Endothelial cell (in vitro differentiated cells): ENCODE measurements at places on chromosomes 2 and 18.

DNA sequence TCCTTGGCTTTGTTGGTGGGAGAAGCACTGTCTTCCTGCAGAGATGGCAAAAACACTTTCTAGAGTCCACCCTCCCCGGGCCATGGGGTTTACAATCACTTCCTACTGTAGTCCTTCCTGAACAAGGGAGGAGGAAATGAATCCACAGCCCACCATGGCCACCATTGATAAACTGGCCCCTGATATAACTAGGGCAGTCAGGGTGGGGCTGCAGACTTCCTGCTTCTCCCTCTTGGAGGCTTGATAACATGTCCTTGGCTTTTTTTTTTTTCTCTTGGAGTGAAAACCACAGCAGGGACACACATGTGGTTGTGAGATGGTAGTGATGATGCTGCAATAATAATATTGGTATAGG is 437.8 kb downstream of the ZNF521 start:
- peak; percentile 18 for DNase-seq

DNA sequence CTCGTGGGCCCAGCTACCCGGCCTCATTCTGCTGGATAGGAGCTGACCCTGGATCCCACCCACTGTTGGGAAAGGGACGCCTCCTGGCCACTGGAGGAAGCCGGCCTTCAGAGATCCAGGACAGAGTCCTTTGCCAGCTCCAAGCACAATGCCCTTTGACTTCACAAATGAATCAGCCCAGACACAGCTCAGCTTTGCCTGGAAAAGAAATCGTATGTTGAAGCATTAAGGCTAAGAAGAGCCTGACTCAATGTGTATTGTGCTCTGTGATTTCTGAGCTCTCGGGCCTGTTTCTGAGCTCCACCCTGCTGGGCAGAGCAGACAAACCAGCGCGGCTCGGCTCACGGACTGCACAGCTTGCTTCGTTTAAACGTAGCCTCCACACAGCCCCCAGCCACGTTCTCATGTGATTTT is 162.9 kb upstream of the APCDD1 start:
- no peak for DNase-seq

DNA sequence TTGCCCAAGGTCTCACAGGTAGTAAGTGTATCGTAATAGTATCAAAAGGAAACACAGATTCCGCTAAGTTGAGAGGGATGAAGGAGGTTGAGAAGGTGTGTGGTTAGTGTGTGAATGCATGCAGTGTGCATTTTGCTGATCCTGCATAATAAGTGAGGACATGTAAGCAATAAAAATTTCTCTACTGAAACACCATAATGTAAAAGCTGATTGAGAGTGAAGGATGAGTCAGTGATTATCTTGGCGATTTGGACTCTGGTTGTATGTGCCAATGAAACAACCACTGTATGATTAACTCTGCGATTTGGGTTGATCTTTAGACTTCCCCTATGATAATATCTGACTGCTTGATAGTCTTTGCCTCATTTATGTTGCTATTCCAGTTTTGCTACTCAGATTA is 16.7 kb upstream of the ADGRF3 start:
- no peak for DNase-seq

GRCh38 chr2:6362671-6363450 is 502.8 kb downstream of the CMPK2 start:
- DNase-seq: no peak

- DNase-seq: no peak
Measured at GRCh38 chr2:197515315-197515738, 539 bp upstream of the MOB4 start.

DNA sequence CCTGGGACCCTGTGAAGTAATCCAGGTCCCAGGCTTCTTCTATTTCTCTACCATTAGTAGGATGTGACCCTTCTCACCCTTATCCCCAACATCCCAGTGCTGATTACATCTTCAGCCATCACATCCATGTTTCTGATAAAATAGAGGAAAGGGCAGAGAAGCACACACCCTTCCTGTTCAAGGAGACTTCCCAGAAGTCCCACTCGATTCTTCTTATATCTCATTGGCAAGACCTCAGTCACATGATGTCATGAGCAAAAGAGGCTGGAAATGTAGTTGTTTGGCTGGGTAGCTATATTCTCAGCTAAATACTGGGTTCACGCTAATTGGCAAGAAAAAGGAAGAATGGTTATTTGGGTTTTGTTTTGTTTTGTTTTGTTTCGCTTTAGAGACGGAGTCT is 8.0 kb upstream of the XRCC5 start:
- no peak for DNase-seq

DNA sequence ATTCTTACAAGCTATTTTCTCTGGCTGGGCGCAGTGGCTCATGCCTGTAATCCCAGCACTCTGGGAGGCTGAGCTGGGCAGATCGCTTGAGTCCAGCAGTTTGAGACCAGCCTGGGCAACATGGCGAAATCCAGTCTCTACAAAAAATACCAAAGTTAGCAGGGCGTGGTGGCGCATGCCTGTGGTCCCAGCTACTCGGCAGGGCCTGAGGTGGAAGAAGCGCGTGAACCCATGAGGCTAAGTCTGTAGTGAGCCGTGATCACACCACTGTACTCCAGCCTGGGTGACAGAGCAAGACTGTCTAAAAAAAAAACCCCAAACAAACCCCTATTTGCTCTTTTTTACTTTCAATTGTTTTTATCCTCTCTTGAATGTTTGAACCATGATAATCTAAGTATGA is 37.0 kb downstream of the PPP4R1 start:
- no peak for DNase-seq

DNA sequence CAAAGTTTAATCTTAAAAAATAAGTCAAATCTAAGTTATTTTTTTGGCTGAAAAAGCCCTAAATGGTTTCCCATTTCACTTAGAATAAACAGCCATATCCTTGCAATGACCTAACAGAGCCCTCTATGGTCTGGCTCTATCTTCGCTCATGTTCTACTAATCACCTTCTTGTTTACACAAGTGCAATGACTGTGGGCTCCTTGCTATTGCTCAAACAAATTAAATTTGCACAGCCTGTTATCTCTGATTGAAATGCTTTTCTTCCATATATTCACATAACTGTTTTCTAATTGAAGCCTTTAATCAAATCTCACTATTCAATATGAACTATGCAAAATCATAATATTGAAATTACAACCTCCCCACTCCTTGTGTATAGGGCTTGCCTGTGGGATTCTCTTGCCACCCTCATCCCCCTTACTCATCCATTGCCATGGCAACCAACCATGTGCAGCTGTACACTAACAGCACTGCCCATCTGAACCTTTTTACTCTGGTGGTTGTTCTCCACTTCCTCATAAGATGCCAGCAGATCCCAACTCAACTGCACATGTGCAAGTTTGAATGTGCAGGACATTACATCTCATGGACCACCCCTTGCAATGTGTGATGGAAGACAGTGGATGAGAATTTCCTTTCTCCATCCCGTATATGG is 1083.2 kb downstream of the SOCS6 start:
- DNase-seq: no peak

DNA sequence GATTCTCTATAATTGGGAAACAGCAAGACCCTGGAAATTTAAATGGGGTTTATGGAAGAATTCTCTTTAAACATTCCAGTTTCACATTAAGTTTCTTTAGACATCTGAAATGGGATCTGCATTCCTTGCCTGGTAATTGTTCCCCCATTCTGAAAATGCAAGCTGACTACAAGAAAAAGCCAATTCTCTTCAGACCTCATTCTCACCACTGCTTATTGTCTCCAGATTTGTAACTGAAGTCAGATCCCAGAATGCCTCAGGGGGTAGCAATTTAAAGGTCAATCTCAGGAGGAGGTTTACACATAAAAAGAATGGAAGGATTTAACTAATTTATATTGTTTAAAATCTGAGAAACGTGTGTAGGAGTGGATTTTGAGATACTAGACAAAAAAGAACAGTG is 41.2 kb downstream of the COL3A1 start:
- no peak for DNase-seq

- no peak for DNase-seq
Measured at GRCh38 chr2:145591109-145591809, 1071.3 kb upstream of the ZEB2 start.

- DNase-seq: no peak
Measured at GRCh38 chr2:119242276-119243119, 18.9 kb downstream of the STEAP3 start.

- DNase-seq: no peak
Measured at GRCh38 chr2:226011716-226012450, 612.4 kb downstream of the NYAP2 start.

DNA sequence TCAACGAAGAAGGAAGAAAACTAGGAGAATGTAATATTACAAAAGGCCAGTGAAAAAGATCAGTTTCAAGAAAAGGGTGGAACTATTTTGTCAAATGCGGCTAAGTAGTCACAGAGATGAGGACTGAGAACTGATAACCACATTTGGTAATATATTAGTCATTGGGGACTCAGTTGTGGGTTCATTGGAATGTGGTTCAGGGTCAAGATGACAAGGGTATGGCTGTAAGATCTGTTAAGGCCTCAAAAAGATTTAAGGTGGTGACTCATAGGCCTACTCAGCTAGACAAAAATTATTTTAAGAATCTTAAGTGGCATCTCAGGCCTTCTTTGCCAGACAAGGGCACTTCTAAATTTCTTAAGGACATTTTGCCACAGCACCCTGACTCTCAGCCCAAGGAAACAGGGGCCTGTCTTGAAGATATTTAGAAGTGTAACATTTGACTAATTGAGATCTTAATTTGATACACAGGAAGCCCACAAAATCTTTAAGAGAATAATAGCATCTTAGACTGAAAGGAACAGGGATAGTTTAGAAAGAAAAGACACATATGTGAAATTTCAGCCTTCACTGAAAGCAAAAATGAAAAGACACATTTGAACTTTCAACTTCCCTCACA is 81.3 kb downstream of the STRADB start:
- DNase-seq: no peak

- DNase-seq: no peak
Measured at GRCh38 chr2:178366412-178366811, 84.6 kb downstream of the PRKRA start.

DNA sequence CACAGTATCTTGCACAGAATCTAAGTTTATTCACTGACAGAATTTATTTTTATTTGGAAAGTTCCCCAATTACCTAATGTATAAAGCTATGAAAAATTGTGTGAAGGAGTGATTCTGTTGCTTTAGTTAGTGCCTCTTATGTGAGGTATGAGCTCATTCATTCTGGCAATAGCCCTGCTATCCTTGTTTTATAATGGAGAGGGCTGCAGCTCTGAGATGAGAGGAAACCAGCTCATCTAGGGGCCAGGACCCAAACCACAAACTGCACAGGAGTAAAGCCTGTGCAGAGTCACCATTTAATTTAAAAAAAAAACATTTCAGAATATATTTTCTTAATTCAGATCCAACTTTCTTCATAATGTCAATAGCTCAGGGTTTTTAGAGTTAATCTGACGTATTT is 383.0 kb downstream of the TMEM182 start:
- DNase-seq: no peak

DNA sequence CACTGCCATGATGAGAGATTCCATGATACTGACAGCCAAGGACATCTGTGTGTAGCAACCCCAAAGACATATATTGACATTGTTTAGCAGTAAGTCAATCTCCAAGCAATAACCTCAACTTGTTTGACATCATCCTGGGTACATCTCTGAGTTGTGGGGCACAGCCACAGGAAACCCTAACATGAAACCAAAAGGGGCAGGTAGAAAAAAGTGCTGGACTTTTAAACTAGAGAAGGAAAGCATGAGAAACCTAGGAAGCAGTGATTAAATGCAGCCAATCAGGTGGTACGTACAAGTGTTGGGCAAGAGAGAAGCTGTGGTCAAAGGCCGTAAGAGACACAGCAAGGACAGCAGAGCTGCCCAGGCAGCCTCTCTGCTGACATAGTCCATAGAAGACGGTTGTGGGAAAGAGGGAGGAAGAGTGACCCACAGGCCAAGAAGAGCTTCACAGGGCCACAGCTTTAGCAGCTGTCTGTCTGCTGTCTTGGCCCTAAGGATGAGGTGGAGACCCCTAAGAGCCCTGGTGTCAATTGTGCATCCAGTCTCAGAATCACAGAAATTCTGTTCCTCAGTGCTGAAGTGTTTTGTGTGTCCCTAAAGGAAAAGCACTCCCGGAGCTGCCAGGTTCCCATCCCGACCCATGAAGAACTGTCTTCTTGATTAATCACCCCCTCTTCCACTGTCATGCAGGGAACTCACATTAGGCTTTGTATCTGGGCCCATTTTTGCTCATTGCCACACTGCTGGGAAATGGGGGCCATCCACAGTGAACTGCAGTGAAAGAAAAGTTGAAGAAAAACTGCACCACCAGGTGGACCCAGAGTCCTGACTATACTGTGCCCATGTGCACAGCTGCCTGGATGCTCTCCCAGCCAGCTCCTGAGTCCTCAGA is 25.4 kb upstream of the CHN1 start:
- peak; percentile 57 for DNase-seq
